DMS 273 treated with DMSO at 0.1 percent for 48 hours (cell line): ENCODE measurements at places on chromosomes 7 and 10.

GRCh38 chr10:125820701-125821100 is 2.4 kb downstream of the UROS start:
- no peak for DNase-seq

DNA sequence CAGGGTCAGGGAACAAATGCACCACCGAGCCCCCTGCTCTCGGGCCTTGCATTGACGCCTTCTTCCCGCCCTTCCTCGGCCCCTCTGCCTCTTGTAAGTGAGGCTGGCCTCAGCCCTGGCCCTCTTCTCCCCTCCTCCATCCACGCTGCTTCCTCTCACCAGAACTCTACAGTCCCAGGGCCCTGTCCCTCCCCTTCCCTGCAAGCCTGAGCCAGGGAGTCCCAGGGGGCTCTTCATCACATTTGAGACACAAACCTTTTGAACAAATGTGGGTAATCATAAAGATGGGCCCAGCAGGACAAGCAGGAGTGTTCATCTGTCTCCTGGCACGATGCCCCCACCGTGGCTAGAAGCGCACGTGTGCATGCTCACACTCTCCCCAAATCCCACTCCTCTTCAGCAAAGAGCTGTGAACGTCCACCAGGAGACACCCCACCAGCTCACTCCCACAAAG is 57.7 kb downstream of the SLIT1 start:
- no peak for DNase-seq

DNA sequence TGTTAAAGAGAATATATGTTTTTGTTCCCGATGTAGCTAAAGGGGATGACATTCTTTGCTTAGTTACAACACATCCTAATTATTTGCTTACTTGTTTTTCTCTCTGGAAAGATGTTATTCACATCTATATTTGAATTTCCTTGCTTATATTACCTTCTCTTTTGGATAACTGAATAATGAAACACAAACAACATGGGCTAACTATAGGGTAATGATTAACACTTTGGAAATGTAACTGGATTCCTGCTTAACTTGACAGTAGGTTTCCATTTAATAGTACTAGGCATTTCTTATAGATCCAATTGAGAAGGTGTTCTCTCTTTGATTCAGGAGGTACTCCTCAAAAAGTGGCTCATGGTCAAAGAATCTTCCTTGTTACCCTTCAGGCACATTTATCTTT is 141.1 kb downstream of the CCSER2 start:
- DNase-seq: no peak

DNA sequence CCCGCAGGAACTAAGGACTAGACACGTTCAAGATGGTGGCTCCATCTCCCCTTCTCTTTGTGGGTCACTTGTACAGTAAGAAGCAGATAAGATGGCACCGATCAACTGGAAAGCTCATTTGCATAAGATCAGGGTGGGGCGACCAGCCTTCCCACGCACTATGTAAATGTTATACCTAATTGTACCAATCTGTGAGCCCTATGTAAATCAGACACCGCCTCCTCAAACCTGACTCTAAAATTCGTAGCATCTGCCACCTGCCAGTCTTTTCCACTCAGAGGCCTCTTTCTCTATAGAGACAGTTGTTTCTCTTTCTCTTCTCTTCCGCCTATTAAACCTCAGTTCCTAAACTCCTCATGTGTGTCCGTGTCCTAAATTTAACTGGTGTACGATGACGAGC is 324.5 kb downstream of the PHF14 start:
- DNase-seq: peak; percentile 93

DNA sequence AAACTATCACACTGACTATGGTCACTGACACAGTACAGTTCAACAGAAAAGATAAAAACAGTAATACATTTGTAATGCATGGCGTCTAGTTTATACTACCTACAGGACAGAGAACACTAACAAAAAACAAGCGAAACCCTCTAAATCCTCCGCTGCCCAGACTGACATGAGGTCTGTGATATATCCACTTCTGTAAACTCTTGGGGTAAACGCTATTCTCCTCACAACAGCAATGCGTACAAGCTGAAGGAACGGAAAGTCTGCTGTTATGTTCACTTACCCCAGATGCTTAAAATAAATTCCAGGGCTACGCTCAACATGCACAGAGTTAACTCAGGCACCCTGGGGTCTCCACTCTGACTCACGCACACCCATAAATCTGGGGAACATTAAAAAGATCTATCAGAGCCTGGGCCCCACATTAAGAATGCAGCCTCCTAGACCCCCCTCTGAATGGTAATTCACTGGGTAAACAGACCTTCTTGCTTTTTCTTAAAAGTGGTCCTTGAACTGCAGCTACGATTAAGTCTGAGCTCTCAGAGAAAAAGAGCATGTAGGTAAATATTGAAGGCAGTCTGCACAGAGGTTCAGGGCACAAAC is 105.6 kb downstream of the CTBP2 start:
- DNase-seq: no peak

DNA sequence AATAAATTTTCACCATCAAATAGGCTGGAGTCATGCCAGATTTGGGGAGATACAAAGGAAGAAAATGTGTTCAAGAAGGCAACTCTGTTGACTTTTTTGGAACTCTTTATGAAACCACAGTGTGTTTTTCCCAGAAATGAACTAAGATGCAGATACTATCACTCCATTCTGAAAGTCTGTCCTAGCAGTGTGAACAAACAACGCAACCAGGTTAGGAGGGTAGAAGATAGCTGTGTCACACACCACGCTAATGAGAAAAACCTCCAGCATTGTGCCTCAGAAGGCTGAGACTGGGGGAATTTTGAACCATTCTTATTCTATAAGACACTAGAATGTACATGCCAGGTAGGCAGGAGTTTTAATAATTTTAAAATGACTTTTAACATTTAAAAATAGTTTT is 15.9 kb upstream of the ATP6V0A4 start:
- DNase-seq: no peak

GRCh38 chr7:150371131-150371995 is 2.7 kb downstream of the REPIN1 start:
- DNase-seq: no peak

GRCh38 chr10:125006921-125007426 is 65.1 kb downstream of the ZRANB1 start:
- DNase-seq: no peak
